Keratinocyte (primary cell): ENCODE measurements at places on chromosomes 11 and 22. TPM values are rescaled to one million over a fixed set of nuclear protein-coding genes. Genes with fewer than 3 reads are reported as not detected.
A peak's percentile ranks its signal among the peaks of the same experiment; 100 is the strongest.

DNA sequence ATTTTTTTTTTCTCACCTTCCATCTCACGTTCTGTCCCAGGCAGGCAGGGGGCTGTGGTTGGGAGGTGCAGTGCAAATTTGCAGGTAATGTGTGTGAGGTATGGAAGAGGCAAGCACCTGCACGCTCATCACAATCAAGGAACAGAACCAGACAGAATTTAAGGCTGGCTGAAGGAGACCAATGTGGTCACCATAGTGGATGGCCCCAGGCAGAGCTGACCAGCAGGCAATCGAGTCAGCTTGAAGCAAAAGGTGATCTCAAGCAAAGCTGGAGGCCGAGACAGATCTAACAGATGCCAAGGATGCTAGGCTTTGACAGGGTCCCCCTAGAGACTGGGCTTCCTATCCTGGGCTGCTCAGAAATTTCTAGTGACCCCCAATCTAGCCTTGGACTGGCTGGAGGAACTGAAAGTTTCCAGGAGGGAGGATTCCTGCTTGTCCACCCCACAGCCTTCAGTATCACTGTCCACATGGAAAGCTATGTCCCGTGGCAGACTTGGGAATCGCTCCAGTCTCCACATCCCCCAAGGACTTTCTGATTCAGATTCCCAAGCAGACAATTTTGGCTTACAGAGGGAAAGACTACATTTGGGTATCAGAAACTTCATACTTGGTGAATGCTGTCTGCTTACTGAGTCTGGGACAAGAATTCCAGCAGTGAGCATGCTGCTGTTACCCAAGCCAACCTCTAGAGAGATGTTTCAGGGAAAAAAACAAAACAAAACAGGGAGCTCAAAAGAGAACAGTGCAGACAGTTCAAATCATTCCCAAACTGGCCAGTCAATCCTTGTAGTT is 9.0 kb upstream of the MICAL3 start:
- DNase-seq: no peak
- H3K27me3 ChIP-seq: no peaks in the 10 kb centered on the region
- H3K36me3 ChIP-seq: no peaks in the 10 kb centered on the region
- peaks cover 55% of the 10 kb centered on the region for H3K4me1 ChIP-seq
- peak overlapping the region; percentile 99 for H3K27ac ChIP-seq

DNA sequence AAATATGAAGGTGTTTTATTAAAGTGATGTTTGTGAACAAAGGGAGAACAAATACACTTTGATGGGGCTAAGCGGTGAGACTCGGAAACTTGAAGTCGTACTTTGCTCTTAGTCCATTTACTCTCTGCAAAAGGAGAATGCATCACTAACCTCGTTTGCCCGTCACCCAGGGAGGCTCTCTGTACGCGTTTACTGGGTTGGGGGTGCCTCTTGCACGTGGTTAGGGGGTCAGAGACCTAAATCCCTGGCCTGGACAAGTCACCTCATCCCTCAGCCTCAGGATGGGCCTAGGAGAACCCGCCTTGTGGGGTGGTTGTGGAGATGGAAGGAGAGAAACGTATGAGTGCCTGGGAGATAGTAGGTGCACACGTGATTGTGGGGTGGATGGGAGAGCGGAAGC is 803 bp upstream of the IFT27 start:
- H3K4me3 ChIP-seq: peak overlapping the region; percentile 9
- no peak overlapping the region for H3K27ac ChIP-seq
- H3K4me1 ChIP-seq: peaks cover 13% of the 10 kb centered on the region

OR56A4 gene
- polyA plus RNA-seq: not detected in 3 replicates

DNA sequence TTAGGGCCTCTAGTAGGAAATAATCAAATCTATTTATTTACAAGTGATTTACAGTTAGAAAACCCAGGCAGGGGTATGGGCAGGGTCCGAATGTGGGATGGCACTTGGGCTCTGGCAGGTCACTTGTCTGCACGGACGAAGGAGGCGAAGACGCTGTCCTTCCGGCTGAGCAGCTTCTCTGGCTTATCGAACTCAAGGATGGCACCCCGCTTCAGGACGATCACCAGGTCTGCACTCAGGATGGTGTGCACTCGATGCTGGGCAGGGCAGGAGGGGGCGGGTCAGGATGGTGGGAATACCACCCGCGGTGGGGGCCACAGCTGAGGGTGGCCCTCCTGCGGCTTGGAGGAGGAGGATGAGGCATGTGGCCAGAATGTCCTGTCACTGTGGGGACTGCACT is 4.4 kb upstream of the KCNJ11 start:
- no peak for DNase-seq
- H3K4me3 ChIP-seq: no peak overlapping the region
- no peak overlapping the region for H3K27ac ChIP-seq
- no peaks in the 10 kb centered on the region for H3K4me1 ChIP-seq
- H3K27me3 ChIP-seq: peaks cover 9% of the 10 kb centered on the region

DNA sequence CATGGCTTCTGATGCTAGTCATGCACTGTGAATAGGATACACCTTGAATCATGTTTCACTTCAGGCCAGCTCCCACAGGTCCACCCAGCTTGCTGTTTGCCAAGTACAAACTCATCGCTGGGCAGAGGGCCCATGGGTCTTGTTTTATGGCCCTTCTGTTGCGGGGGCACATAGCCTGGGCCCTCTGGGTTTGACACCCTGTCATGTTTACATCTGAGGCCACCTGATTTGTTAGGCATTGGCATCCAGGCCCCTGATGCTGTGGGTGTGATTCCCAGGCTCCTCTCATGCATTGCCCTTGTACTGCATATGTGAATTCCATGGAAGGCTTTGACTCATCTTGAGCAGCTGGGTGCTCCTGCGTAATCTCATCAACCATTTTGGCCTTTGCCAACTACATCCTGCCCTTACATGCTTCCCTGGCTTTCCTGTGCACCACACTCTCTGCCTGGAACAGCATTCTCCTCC is 32.6 kb downstream of the PPFIBP2 start:
- no peaks in the 10 kb centered on the region for H3K36me3 ChIP-seq
- H3K4me1 ChIP-seq: peaks cover 21% of the 10 kb centered on the region
- H3K27ac ChIP-seq: peak overlapping the region; percentile 78
- H3K27me3 ChIP-seq: no peaks in the 10 kb centered on the region
- no peak overlapping the region for H3K4me3 ChIP-seq
- peak; percentile 83 for DNase-seq

- no peak for DNase-seq
- no peaks in the 10 kb centered on the region for H3K4me1 ChIP-seq
Measured at GRCh38 chr11:33294797-33295196, 37.6 kb downstream of the HIPK3 start.

DNA sequence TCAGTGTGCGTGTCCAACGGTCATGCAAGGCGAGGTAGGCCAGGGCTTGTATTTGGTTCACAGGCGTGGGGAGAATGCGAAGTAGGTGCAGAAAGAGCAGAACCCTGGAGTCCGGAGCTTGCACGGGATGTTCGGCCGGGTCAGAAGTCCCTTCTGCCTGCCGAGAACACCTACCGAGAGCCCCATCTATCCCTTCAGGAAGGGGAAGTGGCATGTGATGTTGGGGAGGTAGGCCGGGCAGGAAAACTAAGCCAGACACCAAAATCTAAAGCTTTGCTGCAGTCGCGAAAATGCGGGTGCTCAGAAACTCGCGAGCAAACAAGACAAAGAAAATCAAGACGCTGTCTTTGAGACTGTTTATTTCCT is 435 bp upstream of the TAF6L start:
- H3K27ac ChIP-seq: peak overlapping the region; percentile 85
- H3K27me3 ChIP-seq: no peaks in the 10 kb centered on the region
- peaks cover 6% of the 10 kb centered on the region for H3K36me3 ChIP-seq
- DNase-seq: no peak
- H3K4me3 ChIP-seq: peak overlapping the region; percentile 82
- peaks cover 18% of the 10 kb centered on the region for H3K4me1 ChIP-seq

DNA sequence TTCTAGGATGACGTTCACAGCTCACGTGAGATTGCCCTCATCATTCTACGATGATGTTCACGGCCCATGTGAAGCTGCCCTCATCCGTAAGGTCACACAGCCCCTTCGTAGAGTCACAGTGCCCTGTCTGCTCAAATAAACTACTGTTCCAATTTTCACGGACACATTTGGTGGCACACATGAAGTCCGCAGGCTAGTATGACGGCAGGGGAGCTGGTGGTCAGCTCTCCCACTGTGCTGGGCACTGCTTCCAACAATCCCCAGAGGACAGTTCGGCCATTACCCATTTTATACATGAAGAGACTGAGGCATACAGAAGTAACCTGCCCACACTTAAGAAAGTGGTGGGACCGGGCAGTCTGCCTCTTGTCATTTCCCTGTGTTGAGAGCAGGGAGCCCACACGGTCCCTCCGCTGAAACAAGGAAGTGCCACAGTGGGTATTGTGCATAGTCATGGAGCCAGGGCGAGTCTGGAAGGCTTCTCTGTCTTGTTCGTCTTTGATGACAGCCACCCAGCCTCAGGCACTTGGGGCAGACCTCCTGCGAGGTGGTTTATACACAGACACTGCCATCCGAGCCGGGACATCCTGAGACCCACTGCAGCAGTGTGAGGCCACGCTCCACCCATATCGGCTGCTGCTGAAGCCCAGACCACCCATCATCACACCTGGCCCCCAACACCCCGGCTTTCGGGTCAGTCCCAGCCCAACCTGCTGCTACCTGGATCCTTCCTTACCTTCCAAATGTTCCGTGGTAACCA is 114.3 kb downstream of the PHF21B start:
- H3K27me3 ChIP-seq: peaks cover 16% of the 10 kb centered on the region
- no peak for DNase-seq
- no peak overlapping the region for H3K27ac ChIP-seq
- no peak overlapping the region for H3K4me3 ChIP-seq
